Hematopoietic multipotent progenitor cell (in vitro differentiated cells): ENCODE measurements at places on chromosomes 2 and 18. TPM values are rescaled to one million over a fixed set of nuclear protein-coding genes. Genes with fewer than 3 reads are reported as not detected.

MRPL53 gene
- total RNA-seq: 36.4 TPM

ABCB11 gene
- 0.27 TPM for total RNA-seq

DSEL gene
- 0.54 TPM for total RNA-seq

RTP5 gene
- total RNA-seq: 1.1 TPM

MEP1B gene
- not detected for total RNA-seq

LRP2 gene
- total RNA-seq: 0.27 TPM

CIB4 gene
- total RNA-seq: not detected

SH3BP4 gene
- total RNA-seq: 29.9 TPM

COL6A3 gene
- 0.54 TPM for total RNA-seq

ACTG2 gene
- not detected for total RNA-seq

SEMA4C gene
- 26.1 TPM for total RNA-seq

CCDC150 gene
- 0.81 TPM for total RNA-seq

MAPRE2 gene
- total RNA-seq: 77.6 TPM

LYG2 gene
- not detected for total RNA-seq

MTERF4 gene
- 32.0 TPM for total RNA-seq

MC4R gene
- total RNA-seq: not detected

LGALSL gene
- total RNA-seq: 2.2 TPM

EDAR gene
- total RNA-seq: under 0.01 TPM

NAT8 gene
- total RNA-seq: 0.27 TPM

CYP27C1 gene
- total RNA-seq: not detected

ANO7 gene
- total RNA-seq: 1.3 TPM

VWC2L gene
- total RNA-seq: under 0.01 TPM

MTLN gene
- total RNA-seq: 31.5 TPM

CLHC1 gene
- 3.8 TPM for total RNA-seq

RESP18 gene
- not detected for total RNA-seq

SP100 gene
- total RNA-seq: 45.8 TPM

SCN7A gene
- under 0.01 TPM for total RNA-seq

MARCO gene
- under 0.01 TPM for total RNA-seq

KDSR gene
- total RNA-seq: 17.0 TPM

CROCC2 gene
- not detected for total RNA-seq

TMEM163 gene
- 17.2 TPM for total RNA-seq

CNDP2 gene
- total RNA-seq: 47.1 TPM

CAVIN2 gene
- total RNA-seq: 39.0 TPM

UGT1A7 gene
- not detected for total RNA-seq

PDE11A gene
- under 0.01 TPM for total RNA-seq

MROH2A gene
- not detected for total RNA-seq

RGPD4 gene
- not detected for total RNA-seq

SERPINB13 gene
- not detected for total RNA-seq

TRIM43 gene
- total RNA-seq: not detected

FIGN gene
- total RNA-seq: under 0.01 TPM

DLX2 gene
- total RNA-seq: under 0.01 TPM
